Head of caudate nucleus (tissue), 42 donors: ENCODE measurements at places on chromosomes 5 and 9.

- no peak for DNase-seq
Observed at GRCh38 chr5:139985733-139986132, 57.4 kb downstream of the NRG2 start.

- no peak for DNase-seq
Observed at GRCh38 chr5:150612905-150613670, 27.4 kb upstream of the SYNPO start.

DNA sequence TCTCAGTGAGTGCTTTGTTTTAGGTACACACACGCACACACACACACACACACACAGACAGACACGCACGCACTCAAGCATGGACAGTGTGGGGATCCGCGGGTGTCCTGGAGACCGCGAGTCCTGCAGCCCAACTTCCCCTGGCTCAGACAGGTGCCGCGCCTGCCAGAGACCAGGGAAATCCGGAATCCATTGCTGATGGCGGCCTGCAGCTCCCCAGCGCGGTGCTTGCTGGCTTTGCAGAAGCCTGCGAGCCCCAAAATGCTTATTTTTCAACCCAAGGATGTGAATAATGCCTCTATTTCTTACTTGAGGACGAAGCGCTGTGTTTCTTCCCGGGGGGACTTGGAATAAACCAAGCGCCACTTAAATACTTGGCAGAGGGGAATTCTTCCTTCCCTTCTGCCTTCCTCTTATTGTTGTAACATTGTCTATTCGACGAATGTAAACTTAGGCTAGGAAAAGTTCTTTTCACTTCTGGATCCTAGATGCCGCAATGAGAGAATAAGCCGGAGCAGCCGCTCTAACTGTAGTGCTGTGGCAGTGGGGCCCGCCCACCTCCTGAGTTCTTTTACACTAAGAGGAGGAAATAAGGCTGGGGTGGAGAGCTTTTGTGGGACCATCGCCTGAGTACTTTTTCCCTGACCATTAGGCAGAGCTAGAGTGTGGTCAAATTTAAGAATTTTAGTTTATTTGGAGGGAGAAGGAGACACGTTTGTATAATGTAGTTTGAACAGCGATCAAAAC, 802 bp downstream of the ITGA2 start:
- DNase-seq: peak; percentile 77

- no peak for DNase-seq
Observed at GRCh38 chr9:91839926-91840465, 110.0 kb downstream of the ROR2 start.

- no peak for DNase-seq
Observed at GRCh38 chr5:176497852-176498251, 39.4 kb downstream of the RNF44 start.

- no peak for DNase-seq
Observed at GRCh38 chr5:96093340-96093739, 131.7 kb upstream of the ELL2 start.

DNA sequence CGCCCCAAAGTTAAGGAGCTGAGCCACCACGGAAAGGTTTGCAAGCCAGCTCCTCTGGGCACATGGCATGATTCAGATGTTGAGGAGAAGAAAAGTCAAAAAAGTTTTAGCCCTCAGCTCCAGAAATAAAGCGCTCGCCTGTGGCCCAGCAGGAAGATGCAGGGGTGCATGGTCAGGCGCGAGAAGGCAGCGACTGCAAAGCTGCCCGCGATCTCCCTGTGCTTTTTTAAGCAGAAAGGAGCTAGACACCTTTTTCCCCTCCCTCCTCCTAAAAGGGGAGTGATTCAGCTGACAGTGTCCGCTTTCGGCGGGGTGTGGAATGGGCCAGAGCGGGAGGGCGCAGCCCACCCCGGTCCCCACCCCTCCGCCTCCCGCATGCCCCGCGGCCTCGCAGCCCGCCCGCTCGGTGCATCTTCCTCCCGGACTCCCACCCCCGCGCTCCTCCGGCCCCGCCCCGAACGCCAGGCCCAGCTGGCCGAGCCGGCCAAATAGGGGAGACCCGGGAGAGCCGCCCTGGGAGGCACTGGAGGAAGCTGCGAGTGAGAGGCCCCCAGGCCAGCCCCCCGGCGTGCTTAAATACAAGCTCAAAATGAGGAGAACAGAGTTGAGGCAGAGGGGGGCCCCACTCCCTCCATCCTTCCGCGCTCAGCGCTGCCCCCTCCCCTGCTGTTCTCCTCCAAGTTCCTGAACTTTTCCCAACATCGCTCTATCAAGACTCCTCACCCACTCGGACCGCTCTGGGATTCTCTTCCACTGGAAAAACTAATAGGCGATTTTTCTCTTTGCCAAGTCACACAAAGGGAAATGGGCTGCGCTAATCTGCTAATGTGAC, at the start of gene ADAMTS12:
ADAMTS12 (minus strand) TSS at position 203 of the 832 bp plus-strand sequence; CDS start at position 69, 134 bp downstream.
- DNase-seq: no peak

GRCh38 chr9:99753436-99753835, 68.2 kb upstream of the NR4A3 start:
- DNase-seq: no peak

- no peak for DNase-seq
Observed at GRCh38 chr5:75951716-75952115, 131.5 kb upstream of the SV2C start.

GRCh38 chr9:92467511-92467910, 14.8 kb downstream of the ASPN start:
- no peak for DNase-seq
